Activated CD8-positive, alpha-beta memory T cell treated with anti-CD3 and anti-CD28 coated beads, Interleukin-2, amount 50 U/mL, for 48 hours (primary cell): ENCODE measurements at places on chromosomes 11 and 22.

GRCh38 chr11:28887681-28888080 lies 779.5 kb downstream of the METTL15 start:
- DNase-seq = no peak

DNA sequence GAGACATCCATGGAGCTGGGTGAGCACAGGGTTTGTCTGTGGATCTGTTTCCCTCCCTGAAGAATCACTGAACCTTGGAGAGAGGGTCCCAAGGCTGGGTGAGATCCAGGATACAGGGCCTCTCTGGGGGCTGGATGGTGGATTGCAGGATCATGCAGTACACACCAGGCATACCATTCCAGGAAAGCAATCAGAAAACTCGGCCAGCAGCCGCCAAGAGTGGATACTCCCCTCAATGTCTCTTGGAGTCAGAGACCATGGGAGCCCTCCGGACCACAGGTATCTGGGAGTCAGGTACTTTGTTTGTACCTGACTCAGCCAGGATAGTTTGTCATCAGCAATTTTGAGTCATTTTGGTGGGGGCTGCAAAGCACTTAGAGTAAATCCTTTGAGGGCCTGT lies 14.6 kb upstream of the SYT13 start:
- no peak for DNase-seq

- DNase-seq = no peak
Observed at GRCh38 chr11:133727774-133728173, 117.5 kb downstream of the SPATA19 start.

DNA sequence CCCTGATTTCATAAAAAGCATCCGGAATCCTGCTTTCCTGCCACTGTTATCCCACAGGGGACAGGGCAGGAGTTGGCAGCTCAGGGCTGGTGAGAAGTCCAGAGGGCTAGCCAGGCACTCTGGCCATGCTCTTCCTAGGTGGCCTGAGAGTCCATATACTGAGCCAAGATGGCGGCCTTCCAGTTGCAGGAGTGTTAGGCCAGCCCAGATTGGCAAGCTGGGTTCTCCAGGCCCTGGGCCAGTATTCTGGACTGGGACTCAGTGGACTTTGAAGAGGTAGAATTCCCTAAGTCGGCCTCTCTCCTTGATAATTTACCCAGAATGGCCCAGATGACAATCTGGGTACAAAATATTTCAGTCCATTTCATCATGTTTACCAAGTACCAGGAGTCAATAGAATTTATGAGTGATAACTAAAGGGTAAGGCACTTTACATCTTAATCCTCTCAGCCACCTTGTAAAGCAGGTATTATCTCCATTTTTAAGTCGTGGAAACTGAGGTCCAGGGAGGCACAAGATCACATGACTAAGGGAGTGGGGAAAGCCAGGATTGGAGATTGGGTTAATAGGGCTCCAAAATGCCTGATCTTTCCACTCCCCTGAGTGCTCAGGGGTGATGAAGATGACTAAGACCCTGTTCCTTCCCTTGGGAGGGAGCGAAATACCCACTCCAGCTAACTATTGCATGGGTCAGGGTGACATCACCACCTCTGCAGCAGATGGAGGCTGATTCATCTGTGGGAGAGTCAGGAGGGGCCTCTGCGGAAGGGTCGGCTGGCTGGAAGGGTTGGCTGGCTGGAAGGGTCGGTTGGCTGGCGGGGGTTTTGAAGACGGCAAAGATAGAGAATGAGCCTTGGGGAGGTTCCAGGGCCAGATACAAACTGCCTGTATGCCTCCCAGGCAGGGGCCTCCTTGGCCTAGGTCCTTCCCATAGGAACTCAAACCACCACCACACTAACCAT lies 1.2 kb upstream of the MICALL1 start:
- DNase-seq = no peak

GRCh38 chr11:82757660-82758357 lies 24.1 kb upstream of the FAM181B start:
- no peak for DNase-seq

DNA sequence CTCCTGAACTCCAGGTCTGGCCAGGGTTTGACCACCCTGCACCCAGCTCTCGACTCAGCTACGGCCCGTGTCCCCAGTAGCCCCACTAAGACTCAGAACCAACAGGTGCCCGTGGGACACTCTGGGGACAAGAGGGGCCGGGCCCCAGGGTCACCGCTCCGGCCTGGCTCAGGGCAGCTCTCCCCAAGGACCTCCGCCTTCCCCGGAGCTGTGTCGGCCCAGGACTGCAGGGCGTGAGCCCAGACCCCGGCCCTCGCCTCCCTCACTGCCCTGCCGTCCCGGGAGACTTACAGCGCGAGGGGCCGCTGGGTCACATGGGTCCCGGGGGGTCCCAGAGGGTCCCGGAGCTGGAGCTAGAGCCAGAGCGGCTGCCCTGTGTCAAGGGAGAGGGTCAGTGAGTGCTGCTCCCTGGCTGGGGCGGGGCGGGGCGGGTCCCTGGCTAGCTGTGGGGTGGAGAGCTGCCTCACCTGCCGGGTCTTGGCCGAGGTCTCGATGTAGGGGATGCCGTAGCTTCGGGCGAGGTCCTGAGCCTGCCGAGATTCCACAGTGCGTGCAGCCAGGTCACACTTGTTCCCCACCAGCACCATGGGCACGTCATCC lies 2.3 kb downstream of the HRAS start:
- DNase-seq = peak; percentile 51

GRCh38 chr11:61701242-61701886 lies 21.2 kb downstream of the DAGLA start:
- no peak for DNase-seq

DNA sequence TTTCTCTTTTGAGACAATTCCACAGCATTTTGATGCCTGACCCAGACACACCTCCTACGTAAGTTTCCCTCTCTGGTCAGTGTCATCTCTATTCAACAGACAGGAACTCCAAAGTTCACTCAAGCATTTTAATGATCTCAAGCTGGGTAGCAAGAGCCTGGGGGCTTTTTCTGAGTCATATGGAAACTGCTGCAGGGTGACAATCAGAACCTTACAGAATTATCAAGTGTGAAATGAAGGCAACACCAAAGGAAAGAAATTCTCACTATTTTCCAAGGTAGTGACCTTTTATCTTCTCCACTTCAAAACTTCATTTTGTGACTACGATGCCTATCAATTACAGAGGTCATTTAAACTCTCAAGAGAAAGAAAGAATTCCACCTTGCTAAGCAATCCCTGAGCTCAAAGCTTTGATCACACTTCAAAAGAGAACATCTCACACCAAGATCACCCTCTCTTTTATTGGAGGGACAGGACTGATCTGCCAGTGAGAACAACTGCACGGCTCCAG lies 229.0 kb upstream of the ZC3H12C start:
- DNase-seq = no peak

DNA sequence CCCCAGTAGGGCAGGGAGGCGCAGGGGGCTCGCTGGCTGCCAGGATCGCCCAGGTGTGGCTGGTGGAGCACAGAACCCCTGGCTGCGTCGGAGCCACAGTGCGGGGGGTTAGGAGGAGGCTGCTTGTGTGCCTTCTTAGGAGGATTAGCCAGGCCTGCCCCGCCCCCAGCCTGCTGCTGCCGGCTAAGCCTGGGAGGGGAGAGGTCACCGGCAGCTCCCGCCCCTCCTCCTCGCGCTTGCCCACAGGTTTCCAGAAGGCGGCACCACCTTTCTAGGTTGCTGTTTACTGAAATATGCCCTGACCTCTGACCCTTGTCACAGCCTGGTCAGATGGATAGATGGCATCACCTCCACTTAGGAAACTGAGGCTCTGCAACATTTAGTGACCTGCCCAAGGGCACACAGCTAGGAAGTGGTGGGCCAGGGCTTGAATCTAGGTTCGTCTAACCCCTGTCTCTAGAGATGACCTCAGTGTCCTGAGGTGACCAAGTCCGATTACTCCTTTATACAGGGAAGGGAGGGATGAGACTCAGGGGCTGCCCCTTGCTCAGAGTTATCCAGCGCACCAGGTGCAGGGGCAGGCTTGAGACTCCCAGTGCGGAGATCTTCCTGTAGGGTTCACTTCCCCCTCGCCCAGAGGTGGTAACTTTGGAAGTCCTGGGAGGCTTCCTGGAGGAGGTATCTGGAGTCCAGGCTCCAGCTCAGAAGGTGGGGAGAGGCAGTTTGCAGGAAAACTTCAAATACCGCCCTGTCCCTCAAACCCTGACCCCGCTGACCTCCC lies 44.0 kb downstream of the MYO7A start:
- DNase-seq = no peak

DNA sequence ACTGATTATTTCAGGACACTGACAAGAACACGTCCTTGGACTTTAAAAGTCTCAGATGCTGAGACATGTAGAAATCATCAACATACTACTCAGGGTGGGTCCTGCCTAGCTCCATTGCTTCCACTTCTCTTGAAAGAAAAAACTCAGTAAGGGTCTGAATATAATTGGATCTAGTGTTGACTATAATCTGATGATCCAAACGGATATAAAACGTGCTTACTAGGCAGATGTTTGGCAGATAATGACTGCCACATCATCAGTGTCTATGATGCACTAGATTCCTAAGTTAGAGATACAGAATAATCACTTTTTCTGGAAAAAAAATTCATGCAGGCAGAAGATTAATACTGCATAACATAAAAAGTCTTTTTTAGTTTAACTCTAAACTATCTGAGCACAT lies 21.6 kb downstream of the GUCY1A2 start:
- DNase-seq = no peak

DNA sequence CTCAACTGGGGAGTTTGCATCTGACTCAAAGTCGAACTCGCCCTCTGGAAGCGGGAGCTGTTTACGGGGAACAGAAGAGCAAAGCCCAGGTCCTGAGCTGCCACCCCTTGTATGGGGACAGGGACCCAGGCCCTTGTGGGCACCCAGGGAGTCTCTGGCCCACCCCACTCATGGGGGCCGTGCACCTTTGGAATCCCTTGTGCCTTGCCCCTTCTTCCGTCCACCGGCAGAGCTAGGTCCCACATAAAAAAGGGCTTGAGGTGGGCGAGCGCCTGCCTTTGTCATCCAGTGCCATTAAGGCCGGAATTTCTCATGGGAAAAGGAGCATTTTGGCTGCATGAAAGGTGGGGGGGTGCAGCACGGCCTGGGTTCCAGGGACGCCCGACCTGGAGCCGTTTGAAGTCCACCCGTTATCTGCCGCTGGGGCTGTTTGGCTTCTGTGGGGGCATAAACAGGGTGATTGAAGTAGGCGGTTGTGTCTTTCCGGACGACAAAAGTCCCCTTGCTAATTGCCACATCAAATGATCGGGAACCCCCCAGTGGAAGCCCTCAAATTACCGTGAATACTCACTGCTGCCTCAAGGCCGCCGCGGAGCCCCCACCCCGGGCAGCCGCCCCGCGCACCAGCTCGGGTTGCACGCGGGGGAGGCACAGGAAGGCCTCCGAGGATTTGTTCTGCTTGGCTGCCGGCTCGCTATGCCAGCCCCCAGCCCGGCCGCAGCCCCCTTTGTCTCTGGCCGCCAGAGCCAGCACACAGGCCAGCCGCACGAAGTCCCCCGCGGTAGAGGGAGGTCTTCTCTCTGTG lies 49.0 kb upstream of the FGF3 start:
- DNase-seq = no peak

DNA sequence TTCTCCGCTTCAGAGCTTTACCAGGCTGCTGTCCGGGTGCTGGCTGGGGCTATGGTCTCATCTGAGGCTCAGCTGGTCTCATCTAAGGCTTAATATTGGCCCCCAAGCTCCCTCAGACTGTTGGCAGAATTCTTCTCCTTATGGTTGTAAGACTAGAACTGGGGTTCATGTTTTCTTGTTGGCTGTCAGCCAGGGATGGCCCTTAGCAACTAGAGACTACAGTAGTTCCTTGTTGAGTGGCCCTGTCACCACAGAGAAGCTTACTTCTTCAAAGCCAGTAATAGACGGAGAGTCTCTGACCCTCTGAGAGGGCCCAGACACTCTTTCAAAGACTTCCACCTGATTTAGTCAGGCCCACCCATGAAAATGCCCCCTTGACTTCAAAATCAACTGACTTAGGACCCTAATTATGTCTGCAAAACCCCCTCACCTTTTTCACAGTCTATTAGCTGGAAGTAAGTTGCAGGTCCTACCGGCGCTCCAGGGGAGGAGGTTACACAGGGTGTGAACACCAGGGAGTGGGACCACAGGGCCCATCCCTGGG lies 24.2 kb upstream of the TREH start:
- no peak for DNase-seq

DNA sequence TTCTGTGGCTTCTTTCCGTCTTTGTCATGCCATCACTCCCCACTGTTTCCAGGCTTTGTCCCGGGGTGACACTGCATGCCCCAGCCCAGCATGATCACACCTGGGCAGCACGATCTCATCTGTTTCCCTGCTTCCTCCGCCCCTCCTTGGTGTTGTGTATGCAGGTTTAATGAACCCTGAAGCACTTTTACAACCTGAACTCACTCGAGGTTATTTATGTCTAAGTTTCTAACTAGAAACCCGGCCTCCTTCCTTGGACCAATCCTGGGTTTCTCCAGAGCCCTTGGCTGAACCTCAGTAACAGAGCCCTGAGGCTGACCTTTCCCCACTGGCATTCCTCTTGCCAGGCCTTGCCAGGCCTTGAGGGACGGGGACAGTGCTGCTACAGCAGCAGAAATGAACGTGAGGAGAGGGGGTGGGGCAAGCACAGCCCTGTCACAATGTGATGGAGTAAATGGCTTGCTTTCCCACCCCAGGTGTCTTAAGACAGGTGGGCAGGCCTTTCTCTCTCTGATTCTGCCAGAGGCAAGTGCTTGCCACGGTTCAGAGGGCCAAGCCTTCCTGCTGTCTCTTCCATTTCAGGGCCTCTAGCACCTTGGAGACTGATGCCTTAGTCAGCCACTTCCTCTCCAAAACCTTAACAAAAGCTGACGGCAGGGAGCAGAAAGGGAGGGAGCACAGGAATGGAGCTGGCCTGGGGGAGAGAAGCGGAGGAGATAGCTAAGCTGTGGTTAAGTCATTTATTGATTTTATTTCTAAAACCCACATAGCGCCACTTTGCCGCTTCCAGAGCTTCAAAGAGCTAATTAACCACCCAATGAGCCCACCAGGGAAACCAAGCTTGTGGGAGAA lies 3.1 kb upstream of the PYGM start:
- no peak for DNase-seq

GRCh38 chr11:32894149-32894827 lies 1.7 kb downstream of the QSER1 start:
- no peak for DNase-seq

DNA sequence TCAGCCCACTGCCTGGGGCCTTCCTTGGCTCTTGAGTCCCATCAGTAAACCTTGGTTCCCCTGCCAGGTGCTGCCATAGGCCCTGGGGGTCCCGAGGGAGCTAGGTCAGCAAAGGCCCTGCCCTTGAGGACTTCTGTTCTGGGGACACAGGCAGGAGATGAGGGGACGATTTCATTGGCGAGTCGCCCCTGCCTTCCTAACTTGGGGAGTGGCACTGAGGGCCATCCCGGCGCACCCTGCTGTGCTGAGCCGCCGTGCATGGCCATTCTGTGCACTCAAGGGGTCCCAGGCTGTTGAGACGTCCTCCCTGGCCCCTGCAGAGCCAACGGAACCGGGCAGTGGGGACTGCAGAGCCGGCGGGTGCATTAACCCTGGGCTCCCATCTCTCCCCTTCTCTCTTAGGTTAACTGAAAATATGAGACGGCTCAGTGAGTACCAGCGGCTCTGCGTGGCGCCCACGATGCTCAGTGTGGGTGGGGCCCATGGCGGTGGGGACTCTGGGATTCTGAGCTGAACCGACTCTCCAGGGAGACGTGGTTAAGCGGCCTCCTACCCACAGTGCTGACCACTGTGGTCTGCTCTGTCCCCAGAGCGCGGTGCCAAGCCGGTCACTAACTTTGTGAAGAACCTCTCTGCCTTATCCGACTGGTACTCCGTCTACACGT lies 43.4 kb downstream of the GRAMD4 start:
- no peak for DNase-seq

- DNase-seq = no peak
Observed at GRCh38 chr11:99988471-99988837, 698.6 kb upstream of the ARHGAP42 start.
